Body of pancreas (tissue), 4 donors: ENCODE measurements at places on chromosomes 2 and 18. TPM values are rescaled to one million over a fixed set of nuclear protein-coding genes. Genes with fewer than 3 reads are reported as not detected.

MFSD6 gene
- total RNA-seq = 38.7 TPM

SPOPL gene
- 9.9 TPM for total RNA-seq

RAD51AP2 gene
- total RNA-seq = 0.26 TPM

- no peak overlapping the region for H3K4me3 ChIP-seq
- no peaks in the 10 kb centered on the region for H3K4me1 ChIP-seq
- H3K27ac ChIP-seq = no peak overlapping the region
- H3K27me3 ChIP-seq = no peaks in the 10 kb centered on the region
Observed at GRCh38 chr2:174748948-174749347, 15.3 kb downstream of the CHRNA1 start.

DNA sequence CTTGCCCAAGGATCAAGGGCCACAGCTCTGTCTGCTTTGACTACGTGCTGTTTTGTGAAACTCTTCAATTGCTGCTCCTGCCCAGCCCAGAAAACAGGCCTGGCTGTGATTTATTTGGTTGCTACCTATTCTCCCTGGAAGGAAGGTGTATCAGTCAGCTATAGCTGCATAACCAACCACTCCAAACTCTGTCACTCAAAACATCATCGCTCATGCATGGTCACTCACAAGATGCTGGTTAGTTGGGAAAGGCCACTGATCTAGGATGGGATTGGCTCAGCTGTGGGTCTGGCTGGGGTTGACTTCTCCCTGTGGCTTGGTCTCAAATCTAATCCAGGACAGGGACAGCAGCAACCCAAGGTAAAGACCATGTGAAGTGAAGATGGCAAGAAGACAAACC is 14.6 kb downstream of the TEX51 start:
- H3K27me3 ChIP-seq = no peaks in the 10 kb centered on the region
- no peak overlapping the region for H3K27ac ChIP-seq
- DNase-seq = no peak
- H3K4me3 ChIP-seq = no peak overlapping the region
- H3K36me3 ChIP-seq = no peaks in the 10 kb centered on the region
- no peaks in the 10 kb centered on the region for H3K4me1 ChIP-seq

GRCh38 chr2:67229706-67230105 is 167.4 kb upstream of the ETAA1 start:
- H3K4me3 ChIP-seq = no peak overlapping the region
- H3K4me1 ChIP-seq = peaks cover 35% of the 10 kb centered on the region
- no peaks in the 10 kb centered on the region for H3K36me3 ChIP-seq
- no peaks in the 10 kb centered on the region for H3K27me3 ChIP-seq

DNA sequence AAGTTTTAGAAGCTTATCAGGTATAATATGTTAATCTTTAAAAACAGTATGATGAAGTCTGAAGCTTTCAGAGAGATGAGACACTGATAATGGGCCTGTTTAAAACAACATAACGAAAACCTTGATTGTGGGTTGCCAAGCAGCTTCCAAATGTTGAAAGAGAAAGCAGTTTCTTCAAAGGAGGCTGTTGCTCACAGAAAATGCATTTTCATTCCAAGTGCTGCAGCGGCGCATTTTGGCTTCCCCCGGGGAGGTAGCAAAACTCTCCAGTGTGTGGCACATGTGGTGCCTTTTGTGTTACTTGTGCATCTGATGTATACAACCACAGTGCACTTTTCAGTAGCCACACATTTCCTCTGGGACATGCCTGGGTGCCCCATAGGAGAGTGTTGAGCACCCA is 66.1 kb downstream of the TMEFF2 start:
- H3K4me3 ChIP-seq = no peak overlapping the region
- H3K27ac ChIP-seq = no peak overlapping the region
- DNase-seq = no peak
- H3K36me3 ChIP-seq = no peaks in the 10 kb centered on the region
- H3K27me3 ChIP-seq = no peaks in the 10 kb centered on the region
- H3K4me1 ChIP-seq = no peaks in the 10 kb centered on the region

GRCh38 chr2:152925547-152926448 is 207.4 kb downstream of the ARL6IP6 start:
- no peaks in the 10 kb centered on the region for H3K4me1 ChIP-seq
- no peaks in the 10 kb centered on the region for H3K36me3 ChIP-seq
- H3K4me3 ChIP-seq = no peak overlapping the region
- no peak overlapping the region for H3K27ac ChIP-seq

DNA sequence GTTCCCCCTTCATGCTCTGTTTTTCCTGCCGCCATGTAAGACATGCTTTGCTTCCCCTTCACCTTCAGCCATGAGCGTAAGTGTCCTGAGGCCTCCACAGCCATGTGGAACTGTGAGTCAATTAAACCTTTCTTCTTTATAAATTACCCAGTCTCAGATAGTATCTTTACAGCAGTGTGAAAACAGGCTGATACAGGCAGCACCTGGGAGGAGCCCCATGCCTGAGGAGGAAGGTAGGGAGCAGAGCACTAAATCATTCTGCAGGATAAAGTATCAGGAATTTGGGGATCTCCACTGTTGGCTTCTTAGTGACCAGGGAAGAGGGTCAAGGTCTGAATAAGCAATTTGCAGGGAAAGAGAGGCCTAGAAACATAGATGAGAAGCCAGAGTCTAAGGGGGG is 78.0 kb downstream of the KCNF1 start:
- H3K4me1 ChIP-seq = no peaks in the 10 kb centered on the region
- H3K4me3 ChIP-seq = no peak overlapping the region
- no peaks in the 10 kb centered on the region for H3K27me3 ChIP-seq
- no peak overlapping the region for H3K27ac ChIP-seq
- no peaks in the 10 kb centered on the region for H3K36me3 ChIP-seq
- no peak for DNase-seq

DNA sequence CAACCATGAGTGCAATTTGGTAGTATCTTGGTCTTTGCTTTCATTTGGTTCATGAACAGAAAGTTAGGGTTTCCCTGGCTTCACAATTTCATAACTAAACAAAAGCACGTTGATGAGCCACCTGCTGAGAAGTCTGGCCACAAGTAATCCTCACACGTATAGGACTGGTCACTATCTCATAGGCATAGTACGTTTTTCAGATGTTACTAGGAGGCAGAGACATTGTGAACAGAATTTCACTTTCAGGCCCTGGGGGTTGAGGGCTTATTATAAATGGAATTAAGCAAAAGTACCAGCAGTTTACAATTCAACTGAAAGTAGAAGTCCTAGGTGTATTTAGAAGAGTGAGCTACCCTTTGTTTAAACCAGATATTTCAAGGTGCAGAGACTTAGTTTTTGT is 277.1 kb downstream of the ALPK2 start:
- DNase-seq = no peak
- H3K4me3 ChIP-seq = no peak overlapping the region
- no peak overlapping the region for H3K27ac ChIP-seq
- no peaks in the 10 kb centered on the region for H3K4me1 ChIP-seq

GRCh38 chr18:2448565-2449151 is 122.6 kb downstream of the METTL4 start:
- no peak overlapping the region for H3K4me3 ChIP-seq
- DNase-seq = no peak
- no peak overlapping the region for H3K27ac ChIP-seq

- DNase-seq = no peak
- no peaks in the 10 kb centered on the region for H3K36me3 ChIP-seq
- H3K4me1 ChIP-seq = no peaks in the 10 kb centered on the region
- no peak overlapping the region for H3K4me3 ChIP-seq
Observed at GRCh38 chr2:11802782-11803191, 56.4 kb downstream of the LPIN1 start.

GRCh38 chr2:102235491-102235890 is 48.7 kb downstream of the IL1RL2 start:
- H3K4me3 ChIP-seq = no peak overlapping the region
- no peak for DNase-seq
- H3K27me3 ChIP-seq = no peaks in the 10 kb centered on the region

DNA sequence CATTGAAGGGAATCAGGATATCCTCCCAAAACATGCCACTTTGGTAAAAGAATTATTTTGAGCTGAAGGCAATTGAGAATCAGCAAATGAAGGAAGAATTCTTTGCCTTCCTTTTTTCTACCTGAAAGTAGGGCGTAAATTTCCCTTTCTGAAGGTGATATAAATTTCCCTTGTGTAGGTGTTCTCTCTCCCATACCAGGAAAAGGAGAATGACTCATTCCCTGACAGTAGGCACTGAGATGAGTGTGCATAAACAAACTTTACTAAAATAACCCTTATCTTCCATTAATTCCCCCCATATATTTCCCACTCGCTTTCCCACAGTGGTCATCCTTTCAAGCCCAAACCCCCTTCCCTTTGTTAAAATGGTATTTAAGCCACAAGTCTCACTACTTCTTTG is 1339.0 kb downstream of the LRP1B start:
- no peaks in the 10 kb centered on the region for H3K27me3 ChIP-seq
- H3K4me1 ChIP-seq = no peaks in the 10 kb centered on the region
- no peak overlapping the region for H3K4me3 ChIP-seq
- H3K27ac ChIP-seq = no peak overlapping the region

- no peaks in the 10 kb centered on the region for H3K4me1 ChIP-seq
- DNase-seq = peak; percentile 34
- peaks cover 5% of the 10 kb centered on the region for H3K36me3 ChIP-seq
- no peak overlapping the region for H3K27ac ChIP-seq
- H3K4me3 ChIP-seq = no peak overlapping the region
Observed at GRCh38 chr2:46363535-46364170, 66.4 kb downstream of the EPAS1 start.

- DNase-seq = no peak
- no peak overlapping the region for H3K27ac ChIP-seq
- no peaks in the 10 kb centered on the region for H3K36me3 ChIP-seq
- H3K4me3 ChIP-seq = no peak overlapping the region
- no peaks in the 10 kb centered on the region for H3K27me3 ChIP-seq
Observed at GRCh38 chr2:62032096-62032495, 126.6 kb downstream of the COMMD1 start.
